ENCODE measurements at places on chromosomes 2 and 18.

- no peak for DNase-seq
Measured at GRCh38 chr2:30254685-30255001, 23.3 kb downstream of the LBH start.

GRCh38 chr2:188894979-188895378, 79.2 kb upstream of the COL3A1 start:
- DNase-seq: no peak

- DNase-seq: no peak
Measured at GRCh38 chr18:61948281-61948741, 55.5 kb upstream of the RNF152 start.

GRCh38 chr18:12306752-12307700, 1.0 kb upstream of the TUBB6 start:
- DNase-seq: no peak

GRCh38 chr2:148483665-148484064, 160.9 kb upstream of the EPC2 start:
- DNase-seq: no peak

DNA sequence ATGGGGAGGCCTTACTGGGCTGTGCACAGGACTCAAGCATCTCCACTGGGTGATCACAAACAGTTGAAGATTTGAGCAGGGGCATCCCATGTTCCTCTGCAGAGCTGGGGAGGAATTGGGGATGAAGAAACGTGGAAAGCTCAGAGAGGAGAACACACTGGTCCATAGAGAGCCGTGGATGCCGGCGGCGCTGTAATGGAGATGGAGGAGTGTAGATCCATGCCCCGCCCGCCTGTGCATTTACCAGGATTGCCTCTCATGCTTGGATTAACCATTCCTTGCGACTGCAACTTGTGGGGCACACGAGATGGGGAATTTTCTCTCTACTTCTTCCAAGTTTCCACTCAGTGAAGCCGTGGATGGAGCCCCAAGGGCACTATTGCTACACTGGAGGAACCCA, 115.9 kb downstream of the NCK2 start:
- no peak for DNase-seq

GRCh38 chr18:57744211-57744694, 58.9 kb downstream of the ATP8B1 start:
- DNase-seq: no peak

DNA sequence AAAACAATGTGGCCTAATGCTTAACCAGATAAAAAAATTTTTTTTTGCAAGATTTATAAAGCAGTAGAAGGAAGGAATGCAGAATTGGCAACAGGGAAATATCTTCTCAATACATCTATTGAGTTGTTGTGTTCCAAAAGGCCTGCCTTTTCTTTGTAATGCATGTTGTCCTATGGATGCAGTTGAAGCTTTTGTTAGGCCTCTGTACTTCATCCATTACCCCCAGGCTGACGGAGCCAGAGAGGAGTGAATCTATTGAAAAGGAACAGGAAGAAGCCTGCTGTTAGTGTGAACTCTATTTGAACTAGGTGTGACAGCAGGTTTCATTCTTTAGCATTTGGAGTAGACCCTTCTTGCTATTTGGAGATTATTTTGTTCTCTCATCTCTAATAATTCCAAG, 56.5 kb downstream of the MTX2 start:
- DNase-seq: no peak

DNA sequence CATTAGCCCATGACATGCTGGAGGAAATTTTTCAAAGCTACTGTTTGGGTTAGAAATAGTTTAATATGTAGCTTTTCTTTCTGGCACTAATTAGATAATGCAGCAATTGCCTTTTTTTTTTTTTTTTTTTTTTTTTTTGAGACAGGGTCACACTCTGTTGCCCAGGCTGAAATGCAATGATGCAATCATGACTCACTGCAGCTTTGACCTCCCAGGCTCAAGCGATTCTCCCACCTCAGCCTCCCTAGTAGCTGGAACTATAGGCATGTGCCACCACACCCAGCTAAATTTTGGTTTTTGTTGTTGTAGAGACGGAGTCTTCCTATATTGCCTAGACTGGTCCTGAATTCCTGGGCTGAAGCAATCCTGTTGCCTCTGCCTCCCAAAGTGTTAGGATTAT, 136.2 kb downstream of the SP100 start:
- no peak for DNase-seq

DNA sequence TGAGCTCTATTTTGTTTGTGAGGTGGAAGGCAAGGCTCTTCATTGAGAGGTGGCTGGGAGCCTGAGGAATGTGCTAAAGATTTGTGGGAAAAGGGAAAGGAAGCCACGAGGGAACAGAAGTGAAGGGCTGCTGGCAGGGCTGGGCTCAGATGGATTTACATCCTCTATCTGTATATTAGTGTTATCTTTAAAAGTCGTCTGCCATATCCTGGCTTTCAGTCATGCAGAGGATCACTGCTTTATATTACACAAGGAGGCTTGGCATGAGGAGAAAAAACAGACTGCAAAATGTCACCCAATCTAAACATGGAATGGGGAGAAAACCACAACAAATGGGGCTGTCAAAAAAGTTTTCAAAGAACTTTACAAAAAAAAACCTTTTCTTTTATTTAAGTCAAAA, 434.4 kb downstream of the HRH4 start:
- DNase-seq: no peak

GRCh38 chr18:45874491-45875184, 49.2 kb downstream of the SIGLEC15 start:
- DNase-seq: no peak

- DNase-seq: no peak
Measured at GRCh38 chr2:3704692-3705091, 1.3 kb downstream of the DCDC2C start.

Data from substantia nigra (tissue), 51 donors.